H54 (cell line): ENCODE measurements at places on chromosomes 3 and 15.

- DNase-seq, result no peak
Observed at GRCh38 chr3:174403831-174404230, 455.3 kb upstream of the NAALADL2 start.

GRCh38 chr3:135917927-135918597 lies 47.5 kb upstream of the PPP2R3A start:
- no peak for DNase-seq

GRCh38 chr3:59553076-59553475 lies 503.3 kb upstream of the CFAP20DC start:
- no peak for DNase-seq

DNA sequence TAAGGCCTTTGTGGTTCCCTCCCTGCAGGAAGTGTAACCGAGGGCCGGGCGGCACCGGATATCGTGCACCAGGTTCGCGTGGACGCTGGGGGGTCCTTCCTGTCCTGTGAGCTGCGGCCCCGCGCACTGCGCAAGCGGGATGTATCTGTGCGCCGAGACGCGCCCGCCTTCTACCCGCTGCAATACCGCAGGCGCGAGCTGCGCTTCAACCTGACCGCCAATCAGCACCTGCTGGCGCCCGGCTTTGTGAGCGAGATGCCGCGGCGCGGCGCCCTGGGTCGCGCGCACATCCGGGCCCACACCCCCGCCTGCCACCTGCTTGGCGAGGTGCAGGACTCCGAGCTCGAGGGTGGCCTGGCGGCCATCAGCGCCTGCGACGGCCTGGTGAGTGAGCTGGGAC lies 35.9 kb downstream of the SAXO2 start:
- no peak for DNase-seq

DNA sequence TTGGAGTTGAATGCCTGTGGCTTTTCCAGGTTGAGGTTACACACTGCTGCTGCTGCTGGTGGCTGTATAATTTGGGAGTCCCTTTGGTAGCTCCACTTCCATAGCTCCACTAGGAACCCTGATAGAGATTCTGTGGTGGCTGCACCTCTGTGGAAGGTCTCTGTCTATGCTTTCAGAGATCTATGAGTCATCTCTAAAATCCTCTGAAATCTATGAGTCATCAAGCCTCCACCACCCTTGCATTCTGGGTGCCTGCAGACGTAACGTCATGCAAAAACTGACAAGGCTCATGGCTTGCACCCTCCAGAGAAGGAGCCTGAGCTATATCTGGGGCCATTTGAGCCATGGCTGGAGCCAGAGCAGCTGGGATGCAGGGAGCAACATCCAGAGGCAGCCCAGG lies 1037.0 kb upstream of the CFAP20DC start:
- peak; percentile 26 for DNase-seq

DNA sequence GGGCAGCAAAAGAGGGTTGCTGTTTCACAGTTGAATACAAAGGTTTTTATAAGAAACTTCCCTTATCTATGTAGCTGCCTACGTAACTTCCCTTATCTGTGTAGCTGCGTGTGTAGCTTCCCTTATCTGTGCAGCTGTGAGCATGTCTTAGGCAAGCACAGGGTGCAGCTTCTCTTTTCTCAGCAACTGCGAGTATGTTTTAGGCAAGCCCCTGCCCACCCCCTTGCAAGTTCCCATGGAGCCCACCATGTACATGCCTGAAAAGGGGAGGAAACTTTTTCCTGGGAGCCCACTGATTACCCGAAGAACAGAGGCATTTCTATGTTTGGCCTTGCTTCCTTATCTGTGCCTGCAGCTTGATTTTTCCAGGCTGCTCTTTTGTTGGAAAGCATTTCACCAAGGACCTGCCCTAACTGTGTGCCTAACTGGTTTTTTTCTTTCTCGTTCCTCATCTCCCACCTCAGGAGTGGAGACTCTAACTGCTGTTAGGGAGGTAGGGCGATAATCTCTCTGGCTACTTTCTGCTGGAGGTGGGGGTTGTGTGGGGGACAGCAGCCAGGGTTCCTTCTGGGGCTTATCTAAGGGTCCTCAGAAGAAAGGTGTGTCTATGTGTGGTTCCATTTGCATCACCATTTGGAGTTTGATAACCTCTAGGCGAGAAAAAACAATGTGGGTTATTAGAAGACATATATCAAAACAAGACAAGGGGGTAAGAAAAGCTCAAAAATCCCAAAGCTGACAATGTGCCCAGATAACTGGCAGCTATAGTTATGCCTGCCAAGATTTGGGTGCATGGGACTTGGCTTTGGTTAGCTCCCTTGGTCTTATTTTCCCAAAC lies 26.0 kb downstream of the SORD start:
- no peak for DNase-seq

- no peak for DNase-seq
Observed at GRCh38 chr15:99238849-99239248, 10.5 kb downstream of the TTC23 start.

GRCh38 chr3:135987661-135988060 lies 22.1 kb downstream of the PPP2R3A start:
- no peak for DNase-seq

DNA sequence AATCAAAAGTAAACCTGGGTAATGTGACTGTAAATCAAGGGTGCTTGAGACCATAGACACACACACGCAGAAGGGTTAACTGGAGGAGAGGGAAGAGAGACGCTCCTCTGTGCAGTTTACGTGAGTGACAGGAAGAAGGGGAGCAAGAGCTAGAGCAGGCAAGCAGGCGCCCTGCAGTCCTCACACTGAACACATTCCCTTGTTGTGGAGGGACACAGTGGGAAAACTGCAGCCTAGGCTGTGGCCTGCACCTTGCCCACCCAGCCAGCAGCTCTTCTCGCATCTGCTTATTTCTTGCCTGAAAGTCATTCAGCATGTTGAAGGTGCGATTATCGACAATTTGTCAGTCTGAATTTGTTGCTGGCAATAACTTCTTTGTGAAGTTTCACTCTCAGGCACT lies 24.2 kb downstream of the SOX2 start:
- DNase-seq, result no peak

GRCh38 chr3:54079314-54079713 lies 43.0 kb upstream of the CACNA2D3 start:
- DNase-seq, result no peak
